ENCODE measurements at places on chromosomes 5 and 9.

DNA sequence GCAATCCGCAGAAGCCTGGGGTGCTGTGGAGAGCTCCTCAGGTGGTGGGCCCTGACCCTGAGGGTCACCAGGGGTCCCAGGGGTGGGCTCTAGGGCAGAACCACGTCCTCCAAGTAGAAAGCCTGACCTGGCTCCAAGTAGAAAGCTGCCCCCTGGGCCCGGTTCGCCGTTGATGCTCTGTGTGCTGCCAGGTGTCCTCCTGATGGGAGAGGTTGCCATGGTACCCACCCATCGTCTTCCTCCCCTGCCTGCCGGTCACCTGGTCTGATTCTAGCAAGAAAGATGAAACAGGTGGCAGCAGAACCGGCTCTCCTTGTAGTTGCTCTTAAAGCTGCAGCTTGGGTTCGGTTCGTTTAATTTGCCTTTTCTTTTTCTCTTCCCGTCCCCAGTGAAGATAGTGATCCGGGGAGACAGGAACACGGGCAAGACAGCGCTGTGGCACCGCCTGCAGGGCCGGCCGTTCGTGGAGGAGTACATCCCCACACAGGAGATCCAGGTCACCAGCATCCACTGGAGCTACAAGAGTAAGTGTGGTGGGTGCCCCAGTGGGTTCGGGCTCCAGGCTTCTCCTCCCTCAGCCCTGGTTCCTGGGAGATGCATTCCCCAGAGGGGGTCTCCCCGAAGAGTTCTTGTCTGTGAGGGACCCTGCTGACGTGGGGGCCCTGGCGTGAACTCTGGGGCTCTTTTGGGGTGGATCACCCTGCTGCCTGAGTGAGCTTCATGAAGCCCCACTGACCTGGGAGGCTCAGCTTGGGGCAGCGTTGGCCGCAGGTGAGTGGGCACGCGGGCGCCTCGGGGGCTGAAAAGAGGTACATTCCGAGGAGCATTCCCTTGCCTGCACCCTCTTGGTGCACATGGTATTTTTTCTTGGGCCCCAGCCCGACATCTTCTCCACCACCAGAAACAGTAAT, 15.6 kb downstream of the RABL6 start:
- DNase-seq: no peak

- DNase-seq: no peak
These were observed 155.0 kb downstream of the GNAQ start for GRCh38 chr9:77876590-77876989.

- no peak for DNase-seq
These were observed 126.4 kb downstream of the SPOCK1 start for GRCh38 chr5:137372773-137373160.

GRCh38 chr5:149371296-149371962, 7.7 kb downstream of the IL17B start:
- DNase-seq: no peak

- no peak for DNase-seq
These were observed 146.3 kb upstream of the RASEF start for GRCh38 chr9:83209188-83209731.

DNA sequence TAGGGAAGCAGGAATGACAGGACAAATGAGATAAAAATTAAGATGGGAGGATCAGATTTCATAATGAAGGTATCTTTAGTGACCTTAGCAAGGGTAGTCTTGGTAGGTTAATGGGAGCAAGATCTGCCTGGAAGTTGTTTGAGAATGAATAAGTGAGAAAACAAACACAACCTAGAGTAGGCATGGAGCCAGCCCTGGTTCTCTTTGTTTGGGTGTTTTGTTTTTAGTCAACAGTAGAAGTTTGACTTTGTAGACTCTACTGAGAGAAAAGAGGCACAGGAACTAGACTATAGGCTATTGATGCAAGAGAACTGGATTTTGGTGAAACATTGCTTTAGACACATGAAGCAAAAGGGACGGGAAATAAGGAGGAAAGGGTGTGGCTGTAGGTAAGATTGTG, 40.3 kb downstream of the KCNN2 start:
- no peak for DNase-seq

All from HFF-Myc (cell line).